ENCODE measurements at places on chromosomes 3 and 15.

DNA sequence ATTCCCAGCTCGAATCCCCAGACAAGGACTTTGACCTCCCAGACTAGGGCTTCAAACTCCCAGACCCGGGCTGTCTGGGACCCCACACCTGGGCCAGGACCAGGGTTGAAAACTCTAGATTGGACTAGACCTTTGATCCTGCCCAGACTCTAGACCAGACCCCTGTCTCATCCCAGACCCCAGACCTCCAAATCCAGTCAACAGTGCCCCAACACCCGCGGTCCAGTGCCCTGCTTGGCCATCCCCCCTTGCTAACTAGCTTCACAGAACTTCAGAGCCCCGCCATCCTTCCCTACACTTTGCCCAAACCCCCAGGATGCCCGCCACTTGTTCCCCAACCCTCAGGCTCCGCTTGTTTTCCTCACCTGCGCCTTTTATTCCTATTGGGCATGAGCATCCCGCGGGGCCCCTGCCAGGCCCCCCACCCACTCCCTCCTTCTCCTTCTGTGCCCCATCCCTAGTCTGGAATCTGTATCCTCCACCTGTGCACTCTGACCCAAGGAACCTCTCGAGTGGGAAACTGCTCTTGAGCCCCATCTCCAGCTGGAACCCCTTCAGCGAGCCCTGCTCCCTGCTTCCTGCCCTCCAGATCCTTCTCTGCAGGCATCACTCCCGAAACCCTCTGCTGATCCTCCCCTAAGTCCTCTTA, 604 bp downstream of the GNAI2 start:
- peak; percentile 17 for DNase-seq
- peaks cover 42% of the 10 kb centered on the region for H3K4me1 ChIP-seq
- peak overlapping the region; percentile 89 for H3K27ac ChIP-seq
- peak overlapping the region; percentile 66 for H3K4me3 ChIP-seq
- no peaks in the 10 kb centered on the region for H3K27me3 ChIP-seq

DNA sequence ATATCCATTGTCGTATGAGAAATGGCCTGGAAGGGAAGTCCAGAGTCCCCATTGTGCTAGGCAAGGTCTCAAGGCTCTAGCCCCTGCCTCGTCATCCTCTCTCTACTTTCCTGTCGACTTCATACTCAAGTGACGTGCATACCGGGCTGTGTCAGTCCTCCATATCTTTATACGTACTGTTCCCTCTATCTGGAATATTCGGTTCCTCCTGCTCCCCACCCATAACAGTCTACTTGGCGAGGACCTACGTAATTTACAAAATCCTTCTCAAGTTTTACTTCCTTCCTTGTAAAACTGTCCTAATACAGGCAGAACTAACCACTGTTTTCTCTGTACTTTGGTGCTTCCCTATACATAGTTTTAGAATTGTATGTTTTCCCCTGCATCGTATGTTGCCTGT, 2.2 kb upstream of the ALPK3 start:
- H3K27ac ChIP-seq: no peak overlapping the region
- H3K4me3 ChIP-seq: no peak overlapping the region
- no peak for DNase-seq

DNA sequence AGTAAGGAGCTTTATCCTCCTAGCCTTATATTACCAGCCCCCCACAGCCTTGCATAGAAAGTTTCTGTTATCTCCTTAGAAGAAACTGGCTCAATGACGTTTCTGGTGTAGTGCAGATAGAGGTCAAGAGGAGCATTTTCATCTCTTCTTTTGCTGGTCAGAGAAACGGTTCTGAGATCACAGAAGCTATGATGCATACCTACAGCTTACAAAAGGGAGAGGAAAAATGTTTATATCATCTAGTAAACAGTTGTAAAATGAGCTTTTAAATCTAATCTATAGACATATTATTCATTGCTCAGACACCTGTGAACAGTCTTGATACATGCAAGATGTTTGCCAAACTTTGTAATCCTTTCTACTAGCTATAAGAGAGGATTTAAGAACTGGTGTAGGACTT, 68.0 kb downstream of the GMPS start:
- no peak overlapping the region for H3K27ac ChIP-seq
- no peaks in the 10 kb centered on the region for H3K4me1 ChIP-seq
- no peak for DNase-seq
- peaks cover 81% of the 10 kb centered on the region for H3K36me3 ChIP-seq
- H3K4me3 ChIP-seq: no peak overlapping the region

DNA sequence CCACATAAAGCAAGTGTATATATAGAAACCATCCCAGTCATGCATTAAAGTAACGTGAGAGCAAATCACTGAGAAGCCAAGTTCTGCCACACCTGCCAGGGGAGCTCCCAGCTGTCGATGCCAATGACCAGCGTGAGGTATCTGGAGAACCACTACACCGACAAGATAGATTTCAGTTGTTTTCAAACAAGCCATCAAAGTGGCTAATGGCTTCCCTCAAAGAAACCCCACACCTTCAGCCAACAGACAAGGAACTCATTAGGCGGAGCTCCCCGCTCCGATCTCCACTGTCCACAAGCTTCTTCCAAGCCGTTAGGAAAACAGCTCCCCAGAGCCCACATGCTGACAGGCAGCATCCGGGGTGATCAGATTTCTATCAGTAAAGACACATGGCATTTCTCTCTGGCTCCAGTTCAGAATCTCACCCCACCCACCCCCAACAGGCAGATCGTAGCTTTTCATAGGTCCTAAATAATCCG, 54.2 kb upstream of the SPATA12 start:
- no peak overlapping the region for H3K4me3 ChIP-seq
- no peaks in the 10 kb centered on the region for H3K36me3 ChIP-seq
- peaks cover 20% of the 10 kb centered on the region for H3K4me1 ChIP-seq
- DNase-seq: no peak
- H3K27me3 ChIP-seq: peaks cover 5% of the 10 kb centered on the region

GRCh38 chr3:156635034-156635433, 39.4 kb upstream of the TIPARP start:
- DNase-seq: no peak
- peaks cover 17% of the 10 kb centered on the region for H3K27me3 ChIP-seq
- no peaks in the 10 kb centered on the region for H3K36me3 ChIP-seq
- no peaks in the 10 kb centered on the region for H3K4me1 ChIP-seq
- H3K27ac ChIP-seq: no peak overlapping the region

GRCh38 chr3:157417247-157417646, 19.4 kb upstream of the PTX3 start:
- H3K4me1 ChIP-seq: no peaks in the 10 kb centered on the region
- H3K27ac ChIP-seq: no peak overlapping the region
- no peaks in the 10 kb centered on the region for H3K36me3 ChIP-seq
- DNase-seq: no peak

DNA sequence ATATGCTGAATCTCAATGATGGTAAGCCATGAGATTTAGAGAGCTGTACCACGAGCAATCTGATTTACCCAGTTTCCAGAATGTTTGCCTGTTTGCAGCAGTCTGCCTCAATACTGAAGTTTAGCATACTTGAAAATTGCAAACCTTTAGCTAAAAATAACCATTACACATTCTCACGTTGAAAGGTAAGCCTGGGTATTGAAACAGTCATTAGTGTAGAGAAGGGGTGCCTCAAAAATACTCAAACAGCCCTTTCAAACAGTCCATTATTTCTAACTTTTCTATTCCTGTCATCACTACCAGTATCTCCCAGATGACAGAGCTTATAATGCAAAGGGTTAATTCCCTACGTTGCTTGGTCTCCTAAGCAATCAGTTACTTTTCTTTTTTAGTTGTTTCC, 111.8 kb upstream of the MBNL1 start:
- no peaks in the 10 kb centered on the region for H3K36me3 ChIP-seq
- H3K4me3 ChIP-seq: no peak overlapping the region
- H3K27ac ChIP-seq: no peak overlapping the region
- no peak for DNase-seq
- H3K4me1 ChIP-seq: no peaks in the 10 kb centered on the region

DNA sequence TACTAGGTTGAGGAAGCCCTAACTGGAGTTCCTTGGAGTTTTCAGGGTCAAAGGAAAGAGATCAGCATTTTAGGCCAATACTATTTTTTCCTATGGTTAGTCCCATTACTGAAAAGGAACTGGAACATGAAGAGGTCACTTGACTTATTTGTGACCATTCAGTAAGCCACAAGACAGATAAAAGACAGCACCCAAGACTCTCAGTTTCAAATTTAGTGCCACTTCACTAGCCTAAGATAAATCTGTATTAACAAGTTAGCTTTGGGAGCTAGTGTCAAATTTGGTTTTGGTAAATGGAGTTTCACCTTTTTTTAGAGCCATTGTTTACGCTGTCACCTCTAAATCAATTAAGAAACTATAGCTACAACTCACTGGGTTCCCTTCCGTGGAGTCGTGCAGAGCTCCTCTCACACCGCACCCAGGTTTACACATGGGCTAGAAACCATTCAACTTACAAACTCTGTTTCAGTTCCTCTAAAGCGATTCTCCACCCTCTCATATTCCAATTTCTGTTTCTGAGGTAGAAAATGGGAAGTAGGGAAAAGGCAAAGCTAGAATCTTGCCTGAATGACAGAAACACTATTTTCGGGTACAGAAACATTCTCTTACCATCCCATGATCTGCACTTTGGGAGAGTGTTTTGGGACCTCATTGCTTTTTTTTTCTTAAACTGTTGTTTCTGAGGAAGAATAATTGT, 14.4 kb downstream of the CCDC32 start:
- peaks cover 27% of the 10 kb centered on the region for H3K36me3 ChIP-seq
- no peaks in the 10 kb centered on the region for H3K4me1 ChIP-seq
- no peak for DNase-seq
- no peak overlapping the region for H3K27ac ChIP-seq

DNA sequence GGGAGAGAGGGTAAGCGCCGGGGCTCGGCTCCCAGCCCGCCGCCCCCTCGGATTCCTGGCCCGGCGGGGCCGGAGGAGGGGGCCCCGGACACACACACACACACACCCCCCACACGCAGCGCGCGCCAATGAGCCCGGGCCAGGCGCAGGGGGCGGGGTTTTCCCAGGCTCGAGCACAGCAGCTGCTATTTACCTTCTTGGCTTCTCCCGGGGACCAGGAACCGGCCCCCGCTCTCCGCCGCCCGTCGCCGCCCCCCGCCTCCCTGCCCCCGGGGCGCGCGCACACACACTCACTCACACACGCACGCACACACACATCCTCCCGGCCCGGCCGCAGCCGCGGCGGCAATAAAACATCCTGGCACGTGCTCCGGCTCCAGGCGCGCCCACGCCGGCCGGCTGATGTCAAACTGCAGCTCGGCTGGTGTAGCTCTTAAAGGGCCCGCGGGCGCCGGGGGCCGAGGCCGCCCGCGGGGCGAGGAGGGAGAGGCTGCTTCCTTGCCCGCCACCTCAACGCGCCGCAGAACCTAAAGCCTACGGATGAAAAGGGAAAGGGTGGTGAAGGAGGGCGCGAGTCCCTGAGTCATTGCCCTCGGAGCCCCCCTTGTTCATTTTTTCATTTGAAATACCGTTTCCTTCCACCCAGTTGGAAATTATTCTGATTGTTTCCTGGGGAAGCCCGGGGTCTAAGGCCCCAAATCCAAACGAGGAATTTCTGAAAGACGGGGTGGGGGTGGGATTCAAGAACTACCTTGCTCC, 1.0 kb upstream of the HES1 start:
- peaks cover 24% of the 10 kb centered on the region for H3K36me3 ChIP-seq
- DNase-seq: peak; percentile 94
- H3K4me3 ChIP-seq: peak overlapping the region; percentile 82
- H3K27me3 ChIP-seq: peaks cover 69% of the 10 kb centered on the region
- H3K4me1 ChIP-seq: peaks cover 75% of the 10 kb centered on the region

- H3K36me3 ChIP-seq: no peaks in the 10 kb centered on the region
- no peaks in the 10 kb centered on the region for H3K4me1 ChIP-seq
- H3K4me3 ChIP-seq: no peak overlapping the region
- peaks cover 14% of the 10 kb centered on the region for H3K27me3 ChIP-seq
Observed at GRCh38 chr3:57048052-57048671, 12.3 kb upstream of the SPATA12 start.

- no peak for DNase-seq
- no peak overlapping the region for H3K4me3 ChIP-seq
- no peaks in the 10 kb centered on the region for H3K4me1 ChIP-seq
Observed at GRCh38 chr3:192260116-192261010, 467.0 kb downstream of the FGF12 start.

Measured in DND-41 (cell line).